Kasumi-1 (cell line): ENCODE measurements at places on chromosomes 6 and 20.

GRCh38 chr20:5508044-5508443, 191.3 kb upstream of the PROKR2 start:
- DNase-seq = no peak

DNA sequence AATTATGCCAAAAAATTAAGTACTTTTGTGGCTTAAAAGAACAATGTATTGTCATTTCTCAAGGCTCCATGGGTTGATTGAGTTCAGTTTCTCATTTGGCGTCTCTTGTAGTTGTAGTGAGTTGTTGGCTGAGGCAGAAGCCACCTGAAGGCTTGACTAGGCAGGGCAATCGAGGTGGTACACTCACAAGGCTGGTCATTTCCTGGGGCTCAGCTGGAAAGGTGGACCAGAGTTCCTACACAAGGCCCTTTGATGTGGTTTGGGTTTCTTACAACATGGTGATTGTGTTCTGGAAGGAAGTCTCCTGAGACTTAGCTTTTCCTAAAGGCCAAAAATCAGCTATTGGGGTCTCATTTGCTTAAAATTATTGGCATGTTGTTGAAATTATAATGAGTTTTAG, 22.6 kb downstream of the MAS1 start:
- no peak for DNase-seq

GRCh38 chr6:157385482-157385881, 4.5 kb downstream of the ZDHHC14 start:
- DNase-seq = no peak

GRCh38 chr6:165605901-165606739, 56.9 kb downstream of the PDE10A start:
- DNase-seq = no peak

DNA sequence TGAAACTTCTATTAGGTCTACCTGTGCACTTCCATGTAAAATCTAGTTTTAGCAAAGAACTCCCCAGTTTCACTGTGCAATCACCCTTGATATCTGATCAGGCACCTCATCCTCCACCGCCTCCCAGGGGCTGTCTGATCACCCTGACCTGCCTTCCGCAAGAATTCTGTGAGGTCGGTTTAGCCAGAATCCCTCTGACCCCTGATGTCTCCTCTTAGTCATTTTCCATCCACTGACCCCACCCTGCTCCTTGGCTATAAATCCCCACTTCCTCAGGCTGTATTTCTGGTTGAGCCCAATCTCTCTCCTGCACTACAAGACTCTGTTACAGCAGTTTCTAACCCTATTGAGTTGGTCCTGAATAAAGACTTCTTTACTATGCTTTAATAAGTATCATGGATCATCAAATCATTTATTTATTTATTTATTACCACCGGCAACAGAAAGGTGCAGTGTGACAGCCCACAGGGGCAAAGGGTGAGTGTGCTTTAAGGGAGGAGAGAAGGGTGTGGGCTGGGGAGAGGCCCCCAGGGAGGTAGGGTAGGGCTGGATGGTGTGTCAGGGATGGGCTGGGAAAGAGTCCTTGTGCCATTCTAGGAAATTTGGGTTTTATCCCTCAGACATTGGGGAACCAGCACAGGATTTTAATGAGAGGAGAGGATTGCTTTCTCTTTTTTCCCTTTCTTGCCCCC, 11.2 kb upstream of the SERPINB6 start:
- no peak for DNase-seq
